ENCODE measurements at places on chromosomes 2 and 18.

- no peak for DNase-seq
Observed at GRCh38 chr2:233023761-233024410, 8.6 kb upstream of the NEU2 start.

DNA sequence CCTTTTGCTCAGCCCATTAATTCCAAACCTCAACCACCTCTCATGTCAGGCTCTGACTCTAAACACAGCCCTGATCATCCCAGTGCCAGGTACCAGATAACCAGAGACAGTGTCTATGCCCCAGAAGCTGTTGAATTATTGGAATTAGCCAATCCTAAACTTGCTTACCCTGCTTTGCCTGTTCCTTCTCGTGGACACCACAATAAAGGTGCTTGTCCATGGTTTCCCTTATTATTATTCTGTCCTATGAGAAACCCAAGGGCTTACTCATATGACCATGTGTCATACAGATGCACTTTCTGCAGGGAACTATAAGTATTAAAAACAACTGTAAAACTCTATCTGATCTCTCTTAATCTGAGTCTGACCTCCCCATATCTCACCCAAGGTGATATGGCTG is 2193.8 kb upstream of the PIK3C3 start:
- no peak for DNase-seq

GRCh38 chr2:22626621-22627020 is 758.4 kb upstream of the KLHL29 start:
- no peak for DNase-seq

DNA sequence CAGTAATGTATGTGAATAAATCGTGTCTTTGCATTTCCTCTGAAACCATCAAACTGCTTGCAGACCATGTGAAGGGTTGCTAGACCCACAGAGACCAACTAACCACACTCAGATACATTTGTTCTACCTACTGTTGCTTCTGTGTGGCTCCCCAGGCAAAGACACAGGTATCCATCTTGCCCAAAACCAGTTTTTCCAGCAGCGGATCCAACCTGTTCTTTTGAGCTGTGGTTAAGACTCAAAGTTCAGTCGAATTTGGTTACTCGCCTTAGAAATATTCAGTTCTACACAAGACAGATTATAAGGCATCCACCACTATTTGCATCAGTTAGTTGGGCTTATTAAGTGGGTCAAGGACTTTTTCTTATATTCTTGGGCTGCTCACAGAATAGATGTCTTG is 276.2 kb upstream of the EPHA4 start:
- DNase-seq = no peak

DNA sequence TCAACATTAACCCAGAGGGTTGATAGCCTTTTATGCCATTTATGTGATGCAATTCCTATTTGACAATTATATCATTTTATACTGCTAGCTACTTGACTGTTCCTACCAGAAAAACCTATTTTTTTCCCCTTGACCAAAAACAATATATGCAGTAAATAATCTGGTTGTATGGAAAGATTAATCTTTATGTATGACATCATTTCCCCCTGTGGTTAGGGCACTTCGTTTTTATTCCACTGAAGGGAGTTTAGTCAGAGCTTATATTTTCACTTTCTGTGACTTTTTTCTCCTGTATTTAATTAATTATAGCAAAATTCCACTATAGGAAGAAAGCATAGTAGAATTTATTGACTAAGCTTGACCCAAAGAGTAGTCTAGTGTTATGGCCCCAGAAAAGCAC is 107.6 kb downstream of the HAUS1 start:
- DNase-seq = no peak

- DNase-seq = no peak
Observed at GRCh38 chr2:181836583-181836982, 54.9 kb upstream of the ITPRID2 start.

DNA sequence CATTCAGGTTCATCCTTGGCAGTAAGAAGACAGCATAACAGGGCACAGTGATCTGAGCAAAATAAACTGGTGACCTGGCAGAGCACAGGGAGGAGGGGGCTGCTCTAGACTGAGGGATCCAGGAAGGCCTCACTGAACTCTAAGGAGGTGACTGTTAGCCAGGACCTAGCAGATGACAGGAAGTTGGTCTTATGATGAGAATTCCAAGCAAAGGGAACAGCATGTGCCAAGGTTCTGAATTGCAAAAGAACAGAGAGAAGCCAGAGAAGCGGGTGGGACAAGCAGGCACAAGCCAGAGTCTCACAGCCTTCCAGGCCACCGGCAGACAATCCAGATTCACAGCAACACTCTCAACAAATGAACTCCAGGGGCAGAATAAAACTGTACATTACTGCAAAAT is 152.7 kb upstream of the PTPRM start:
- DNase-seq = no peak

DNA sequence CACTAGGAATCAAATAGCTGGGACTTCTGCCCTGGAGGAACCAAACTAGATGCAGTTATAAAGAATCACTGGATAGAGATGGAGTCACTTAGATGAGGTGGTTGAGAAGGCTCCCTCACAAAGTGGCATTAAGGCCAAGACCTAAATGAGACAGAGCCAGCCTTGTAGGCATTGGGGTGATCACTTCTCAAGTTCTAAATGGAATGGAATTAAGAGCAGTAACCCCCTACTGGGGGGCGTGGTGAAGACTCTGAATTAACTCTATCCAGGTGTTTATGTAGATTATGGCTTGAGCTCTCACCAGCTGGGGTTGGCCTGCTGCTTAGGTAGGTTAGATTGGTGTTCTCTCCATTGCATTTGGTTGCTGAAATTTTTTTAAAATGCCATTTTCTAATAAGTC is 71.3 kb downstream of the TTC27 start:
- no peak for DNase-seq

DNA sequence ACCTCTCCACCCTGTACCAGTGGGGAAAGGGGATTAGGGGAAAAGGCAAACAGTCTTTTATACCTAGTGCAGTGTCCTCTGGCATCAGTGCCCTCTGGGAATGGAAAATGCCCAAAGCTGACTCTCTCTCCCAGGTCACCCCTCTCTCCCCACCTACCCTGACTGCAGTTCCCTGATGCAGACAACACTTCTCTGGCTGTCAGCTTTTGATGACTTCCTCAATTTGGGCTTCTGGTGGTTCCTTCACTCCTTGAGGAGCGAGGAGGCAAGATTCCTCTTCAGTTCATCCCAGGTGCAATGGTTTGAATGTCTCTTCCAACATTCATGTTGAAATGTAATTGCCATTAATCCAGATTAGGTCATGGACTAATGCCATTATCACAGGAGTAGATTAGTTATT is 19.7 kb upstream of the PPM1B start:
- DNase-seq = no peak

DNA sequence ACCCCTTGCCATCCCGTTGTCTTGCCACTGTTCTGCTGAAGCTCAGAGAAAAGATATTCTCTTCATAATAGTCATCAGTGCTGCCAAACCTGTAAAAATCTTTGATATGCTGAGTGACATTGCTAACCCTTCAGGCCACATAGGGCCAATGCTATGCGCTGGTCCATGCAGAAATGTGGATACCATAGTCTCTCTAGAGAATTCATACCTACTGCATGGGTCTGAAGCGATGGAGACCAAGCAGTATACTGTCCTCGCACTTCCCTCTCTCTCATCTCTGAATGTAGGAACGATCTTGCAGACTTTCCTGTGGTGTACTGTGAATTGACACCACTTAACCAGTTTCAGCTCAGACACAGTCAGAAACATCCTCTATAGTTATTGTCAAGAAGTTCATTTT is 17.9 kb upstream of the ANKRD44 start:
- no peak for DNase-seq

GRCh38 chr2:238291550-238292281 is 3.3 kb upstream of the PER2 start:
- no peak for DNase-seq

DNA sequence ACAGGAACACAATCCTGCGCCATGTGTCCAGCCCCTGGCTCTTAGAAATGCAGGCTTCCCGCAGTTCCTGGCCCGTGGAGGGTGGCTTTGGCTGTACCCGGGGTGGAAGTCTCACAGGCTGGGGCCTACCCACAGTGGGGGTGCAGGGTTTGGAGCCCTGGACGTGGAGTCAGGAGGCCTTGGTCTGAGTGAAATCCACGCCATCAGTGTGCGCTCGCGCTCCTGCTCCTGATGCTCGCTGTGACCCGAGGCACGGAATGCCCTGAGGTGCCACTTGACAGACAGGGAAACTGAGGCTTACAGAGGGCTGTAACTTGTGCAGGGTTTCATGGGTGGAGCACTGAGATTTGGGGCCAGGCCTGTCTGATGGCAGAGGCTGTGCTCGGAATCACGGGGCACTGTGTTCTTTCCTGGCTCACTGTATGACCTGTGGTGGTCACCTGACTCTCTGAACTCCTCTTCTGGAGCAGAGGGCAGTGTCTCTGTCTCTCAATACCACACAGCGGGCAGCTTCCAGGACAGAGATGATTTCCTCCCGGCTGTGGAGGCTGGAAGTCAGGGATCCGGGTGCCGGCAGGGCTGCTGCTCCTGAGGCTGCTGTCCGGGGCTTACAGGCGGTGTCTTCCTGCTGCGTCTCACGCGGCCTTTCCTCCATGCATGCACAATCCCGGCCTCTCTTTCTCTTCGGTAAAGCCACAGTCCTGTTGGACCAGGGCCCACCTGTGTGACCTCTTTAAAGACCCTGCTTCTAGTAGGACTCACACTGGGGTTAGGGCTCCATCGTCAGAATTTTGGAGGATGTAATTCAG is 25.9 kb upstream of the ALLC start:
- no peak for DNase-seq

- no peak for DNase-seq
Observed at GRCh38 chr2:29703336-29703735, 218.1 kb downstream of the ALK start.

All from stimulated activated CD4-positive, alpha-beta T cell treated with anti-CD3 and anti-CD28 coated beads, Interleukin-15, amount 100 ng/mL, for 1 hour (primary cell).